ENCODE measurements at places on chromosomes 13 and 19.

DNA sequence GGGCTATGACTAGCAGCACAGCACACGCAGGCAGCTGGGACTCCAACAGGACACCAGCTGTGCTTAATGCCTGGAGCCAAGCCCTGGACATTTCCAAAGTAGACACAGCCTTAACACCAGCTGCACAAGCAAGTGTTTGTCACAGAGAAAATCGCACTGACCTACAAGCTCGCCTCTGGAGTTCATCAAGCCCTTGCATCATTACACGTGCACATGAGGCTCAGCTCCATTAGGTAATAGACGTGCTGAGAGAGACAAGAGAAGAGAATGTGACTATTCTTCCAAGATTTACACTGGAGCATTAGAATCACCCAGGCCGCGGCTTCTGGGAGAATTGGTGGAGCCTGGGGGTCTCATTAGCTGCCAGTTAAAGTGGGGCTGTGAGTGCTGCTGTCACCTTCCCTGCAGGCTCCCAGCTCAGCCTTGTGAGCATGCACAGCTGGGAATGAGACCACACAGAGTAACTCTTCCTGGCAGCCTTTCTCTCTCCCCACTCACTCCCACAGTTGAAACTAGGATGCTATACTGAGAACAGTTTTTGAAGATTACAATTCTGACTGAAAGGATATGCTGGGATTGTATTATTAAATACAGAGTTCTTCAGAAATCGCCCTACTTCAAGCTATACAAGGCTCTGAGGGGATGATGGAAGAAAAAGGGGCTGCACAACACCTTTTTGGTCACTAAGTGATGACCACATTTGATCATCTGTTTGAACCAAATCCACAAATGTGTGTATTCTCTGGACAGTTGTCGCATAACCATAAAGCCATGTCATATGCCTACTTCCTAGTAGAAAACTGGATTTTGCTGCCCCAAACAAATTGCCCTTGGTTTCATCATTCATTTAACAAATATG lies 10.5 kb downstream of the STOML3 start:
- no peak for DNase-seq

- no peak for DNase-seq
Observed at GRCh38 chr19:21608571-21608970, 103.2 kb downstream of the ZNF429 start.

- no peak for DNase-seq
Observed at GRCh38 chr13:31435536-31435935, 235.8 kb downstream of the B3GLCT start.

GRCh38 chr13:107192289-107192688 lies 624.4 kb upstream of the ARGLU1 start:
- no peak for DNase-seq

GRCh38 chr19:40331052-40331451 lies 17.1 kb downstream of the C19orf47 start:
- DNase-seq, result no peak
